Hypothalamus (tissue), 51 donors: ENCODE measurements at places on chromosomes 3 and 15.

DNA sequence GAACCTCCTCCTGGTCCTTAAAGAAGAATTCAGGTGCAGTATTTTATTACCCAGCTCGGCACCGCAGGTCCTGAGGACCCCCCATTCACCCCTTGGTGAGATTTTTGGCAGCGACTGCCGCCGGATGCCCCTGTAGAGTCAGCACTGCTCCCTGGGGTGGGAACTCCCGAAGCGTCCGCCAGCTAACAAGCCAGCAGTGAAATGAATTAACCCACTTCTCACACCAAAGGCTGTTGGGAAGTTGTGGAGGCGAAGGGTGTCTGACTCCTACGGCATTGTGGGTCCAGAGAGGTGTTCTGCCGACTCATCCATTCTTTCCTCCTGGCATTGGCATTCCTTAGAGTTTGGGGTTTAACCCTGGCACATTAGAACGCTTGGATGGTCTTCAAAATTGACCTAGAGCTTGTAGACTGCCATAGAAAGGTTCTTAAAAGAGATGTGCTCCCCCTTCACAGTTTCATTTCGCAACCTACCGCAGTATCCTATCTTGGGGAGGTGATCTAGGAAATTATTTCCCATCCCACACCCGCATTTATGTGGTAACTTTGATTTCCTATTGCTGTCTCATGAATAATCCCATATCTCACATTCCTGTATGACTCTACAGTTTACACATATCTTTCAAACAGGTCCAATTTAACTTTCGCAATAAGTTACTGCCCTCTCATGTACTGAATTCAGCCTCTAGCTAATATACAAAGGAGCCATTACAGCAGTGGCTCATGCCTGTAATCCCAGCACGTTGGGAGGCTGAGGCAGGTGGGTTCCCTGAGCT, 879 bp upstream of the EIF5A2 start:
- no peak for DNase-seq

- no peak for DNase-seq
Observed at GRCh38 chr3:123155471-123156011, 46.2 kb upstream of the SEC22A start.

DNA sequence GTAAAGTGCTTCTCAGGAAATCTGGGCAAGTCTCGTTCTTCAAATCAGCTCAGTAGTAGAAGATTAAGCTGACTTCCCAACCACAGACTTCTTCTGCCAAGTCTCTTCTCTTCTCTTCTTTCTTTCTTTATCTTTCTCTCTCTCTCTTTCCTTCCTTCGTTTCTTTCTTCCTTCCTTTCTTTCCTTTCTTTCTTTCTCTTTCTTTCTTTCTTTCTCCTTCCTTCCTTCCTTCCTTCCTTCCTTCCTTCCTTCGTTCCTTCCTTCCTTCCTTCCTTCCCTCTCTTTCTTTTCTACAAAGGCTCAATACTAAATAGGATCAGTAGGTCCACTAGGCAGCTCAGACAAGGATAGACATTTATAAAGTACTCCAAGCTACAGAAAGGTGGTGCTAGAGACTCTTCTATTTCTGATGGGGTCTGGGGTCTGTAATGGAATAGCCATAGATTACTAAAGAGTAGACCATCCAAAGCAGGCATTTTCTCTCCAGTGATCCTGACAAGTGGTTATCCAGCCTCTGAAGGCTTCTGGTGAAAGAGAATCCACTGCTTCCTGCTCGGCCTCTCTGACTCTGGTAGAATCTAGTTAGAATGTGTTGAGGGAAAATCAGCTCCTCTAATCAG, 100.8 kb downstream of the TPRG1 start:
- no peak for DNase-seq

DNA sequence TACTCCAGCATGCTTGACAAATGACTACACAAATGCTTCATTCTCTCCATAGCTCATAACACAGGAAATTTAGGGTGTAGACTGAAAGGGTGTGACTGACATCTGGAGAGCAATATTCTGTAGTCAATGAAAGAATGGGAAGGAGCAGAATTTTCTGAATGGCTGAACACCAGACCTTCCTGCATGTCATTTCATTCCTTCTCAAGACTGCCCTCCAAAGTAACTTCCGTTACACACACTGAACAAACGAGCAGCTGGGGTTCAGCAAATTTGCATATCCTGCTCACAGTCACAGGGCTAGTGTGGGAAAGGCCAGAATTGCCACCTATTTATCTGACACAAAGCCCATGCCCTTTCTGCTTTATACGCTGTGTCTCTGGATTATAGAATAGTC, 325.0 kb upstream of the CFAP20DC start:
- no peak for DNase-seq

GRCh38 chr3:186002884-186003472, 65.2 kb upstream of the TRA2B start:
- DNase-seq: no peak

GRCh38 chr3:144045766-144046165, 74.1 kb downstream of the DIPK2A start:
- no peak for DNase-seq

- no peak for DNase-seq
Observed at GRCh38 chr3:102394517-102394916, 40.3 kb upstream of the ZPLD1 start.

- no peak for DNase-seq
Observed at GRCh38 chr15:100318880-100319279, 22.9 kb downstream of the ADAMTS17 start.

DNA sequence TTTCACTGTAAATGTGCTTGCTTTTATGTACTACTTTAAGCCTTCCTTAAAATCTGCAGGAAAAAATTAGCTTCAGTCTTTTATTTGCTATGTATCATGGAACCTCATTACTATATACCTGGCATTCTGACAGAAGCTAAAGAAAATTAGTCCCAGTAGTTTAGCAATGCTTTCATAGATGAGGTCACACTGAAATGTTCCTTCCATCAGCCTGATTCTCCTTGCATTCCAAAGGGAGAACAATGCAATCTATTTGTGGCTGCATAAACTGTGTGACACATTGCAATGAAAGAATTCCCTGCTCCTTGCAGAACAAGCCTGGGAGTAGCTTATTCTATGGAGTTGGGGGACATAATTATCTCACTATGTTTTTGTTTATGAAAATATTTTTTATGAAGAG, 691.5 kb upstream of the ARPP21 start:
- DNase-seq: no peak

GRCh38 chr3:39082666-39083313, 24.6 kb downstream of the GORASP1 start:
- no peak for DNase-seq

- no peak for DNase-seq
Observed at GRCh38 chr3:49238274-49239127, 38.5 kb downstream of the C3orf62 start.

DNA sequence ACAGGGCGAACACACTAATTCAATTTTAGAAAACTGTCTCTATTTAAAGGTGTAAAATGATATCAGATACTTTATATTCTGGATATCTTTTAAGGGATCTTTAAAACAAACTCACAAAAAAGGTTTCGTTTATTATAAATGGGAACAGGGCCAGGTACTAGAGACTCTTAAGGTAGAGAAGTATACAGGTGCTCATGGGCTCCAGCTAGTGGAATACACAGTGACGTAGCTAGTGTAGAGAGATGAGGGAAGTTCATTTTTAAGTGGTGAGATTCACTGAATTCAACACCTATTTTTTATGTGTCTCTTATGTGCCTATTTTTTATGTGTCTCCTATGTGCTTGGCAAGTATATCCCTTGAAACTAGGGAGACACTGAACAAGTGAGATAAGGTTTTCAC, 132.7 kb upstream of the FAM3D start:
- DNase-seq: no peak

- no peak for DNase-seq
Observed at GRCh38 chr15:34610354-34610753, 26.9 kb upstream of the GOLGA8B start.

DNA sequence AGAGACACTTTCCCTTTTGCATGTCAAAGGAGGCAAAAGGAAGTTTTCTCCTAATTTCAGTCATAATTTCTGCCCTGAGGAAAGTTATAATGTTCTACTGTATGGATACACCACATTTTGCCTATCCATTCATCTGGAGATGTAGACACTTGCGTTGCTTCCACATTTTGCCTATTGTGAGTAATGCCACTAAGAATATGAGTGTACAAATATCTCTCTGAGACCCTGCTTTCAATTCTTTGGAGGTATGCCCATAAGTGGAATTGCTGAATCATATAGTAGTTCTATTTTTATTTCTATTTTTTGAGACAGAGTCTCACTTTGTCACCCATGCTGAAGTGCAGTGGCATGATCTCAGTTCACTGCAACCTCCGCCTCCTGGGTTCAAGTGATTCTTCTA, 3.6 kb upstream of the CD276 start:
- no peak for DNase-seq

DNA sequence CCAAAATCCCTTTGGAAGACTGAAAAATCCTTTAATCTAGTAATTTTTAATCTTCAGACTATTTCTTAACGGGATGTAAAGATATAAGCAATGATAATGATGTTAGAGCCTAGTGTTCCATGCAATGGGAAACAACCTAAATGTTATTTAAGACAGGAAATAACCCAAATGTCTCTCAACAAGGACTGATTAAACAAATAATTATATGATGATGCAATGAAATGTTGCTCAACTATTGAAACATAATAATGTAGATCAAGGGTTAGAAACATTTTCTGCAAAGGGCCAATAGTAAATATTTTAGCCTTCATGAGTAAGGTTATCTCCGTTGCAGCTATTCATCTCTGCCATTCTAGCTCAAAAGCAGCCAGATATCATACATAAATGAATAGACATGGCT, 275.4 kb downstream of the NEK10 start:
- no peak for DNase-seq

- DNase-seq: no peak
Observed at GRCh38 chr3:152496716-152497115, 228.0 kb downstream of the MBNL1 start.
